ENCODE measurements at places on chromosomes 12 and 14.

GRCh38 chr12:116931665-116932064 lies 20.9 kb downstream of the FBXW8 start:
- H3K36me3 ChIP-seq: peaks cover 9% of the 10 kb centered on the region
- H3K4me3 ChIP-seq: no peak overlapping the region
- H3K4me1 ChIP-seq: peaks cover 18% of the 10 kb centered on the region
- DNase-seq: no peak
- H3K27me3 ChIP-seq: no peaks in the 10 kb centered on the region

GRCh38 chr14:101518611-101519473 lies 42.5 kb upstream of the DIO3 start:
- DNase-seq: no peak
- no peak overlapping the region for H3K4me3 ChIP-seq

- peaks cover 10% of the 10 kb centered on the region for H3K36me3 ChIP-seq
- no peak for DNase-seq
- H3K27me3 ChIP-seq: peaks cover 2% of the 10 kb centered on the region
- no peaks in the 10 kb centered on the region for H3K4me1 ChIP-seq
- H3K4me3 ChIP-seq: no peak overlapping the region
- no peak overlapping the region for H3K27ac ChIP-seq
These were observed 13.0 kb downstream of the SLC25A3 start for GRCh38 chr12:98606359-98606988.

DNA sequence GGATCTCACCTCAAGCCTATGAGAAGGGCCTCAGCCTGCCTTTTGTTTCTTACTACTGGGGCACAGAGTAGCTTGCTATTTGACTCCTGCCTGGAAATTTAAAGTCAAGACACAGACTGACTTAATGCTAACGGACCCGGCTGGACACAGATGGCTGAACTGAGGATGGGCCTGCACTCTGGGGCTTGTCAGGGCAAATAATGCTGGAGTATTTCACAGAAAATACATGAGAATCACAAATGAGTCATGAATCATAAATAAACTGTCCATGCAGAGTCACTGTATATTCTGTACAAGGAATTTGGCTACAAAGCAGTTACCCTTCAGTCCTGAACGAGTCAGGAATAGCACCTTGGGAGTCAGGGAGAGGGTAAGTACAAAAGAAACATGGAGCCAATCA lies 683.2 kb upstream of the FOXG1 start:
- no peaks in the 10 kb centered on the region for H3K36me3 ChIP-seq
- H3K4me1 ChIP-seq: peaks cover 2% of the 10 kb centered on the region
- DNase-seq: no peak
- no peak overlapping the region for H3K27ac ChIP-seq
- H3K27me3 ChIP-seq: peaks cover 1% of the 10 kb centered on the region
- H3K4me3 ChIP-seq: no peak overlapping the region

- H3K27ac ChIP-seq: no peak overlapping the region
- no peaks in the 10 kb centered on the region for H3K27me3 ChIP-seq
- H3K36me3 ChIP-seq: no peaks in the 10 kb centered on the region
- no peak for DNase-seq
These were observed 215.7 kb upstream of the CRY1 start for GRCh38 chr12:107309020-107309419.

GRCh38 chr12:118850244-118850825 lies 131.0 kb upstream of the SRRM4 start:
- H3K4me3 ChIP-seq: no peak overlapping the region
- no peak overlapping the region for H3K27ac ChIP-seq
- peaks cover 5% of the 10 kb centered on the region for H3K27me3 ChIP-seq
- H3K36me3 ChIP-seq: no peaks in the 10 kb centered on the region

- no peak overlapping the region for H3K4me3 ChIP-seq
- peaks cover 11% of the 10 kb centered on the region for H3K4me1 ChIP-seq
- no peaks in the 10 kb centered on the region for H3K27me3 ChIP-seq
- H3K27ac ChIP-seq: no peak overlapping the region
These were observed 134.2 kb downstream of the BICD1 start for GRCh38 chr12:32240831-32241230.

DNA sequence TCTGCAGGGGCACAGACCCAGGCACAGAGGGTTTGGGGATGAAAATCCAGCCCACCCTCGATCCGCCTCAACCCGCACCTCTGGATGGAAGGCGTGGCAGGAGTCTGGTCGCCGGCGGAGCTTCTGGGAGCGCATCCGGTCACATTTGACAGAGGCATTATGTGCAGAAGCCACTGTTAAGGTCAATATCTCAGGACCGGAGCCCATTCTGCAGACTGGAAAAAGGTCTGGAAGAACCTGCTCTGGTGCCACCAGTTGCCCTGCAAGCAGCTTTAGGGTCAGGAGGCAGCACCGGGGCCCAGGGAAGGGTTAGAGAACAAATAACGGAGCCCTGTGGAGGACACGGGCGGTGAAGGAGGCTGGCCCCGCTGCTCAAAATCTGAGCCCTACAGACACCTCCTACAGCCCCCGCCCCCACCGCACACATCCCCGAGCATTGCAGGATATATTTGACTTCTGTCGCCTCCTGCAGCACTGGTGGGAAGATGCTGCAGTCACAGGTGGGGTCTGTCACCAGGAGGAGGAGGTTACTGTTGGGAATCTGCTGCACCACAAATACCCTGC lies 25.1 kb upstream of the LRTM2 start:
- peak overlapping the region; percentile 67 for H3K4me3 ChIP-seq
- H3K36me3 ChIP-seq: peaks cover 7% of the 10 kb centered on the region
- peak overlapping the region; percentile 81 for H3K27ac ChIP-seq
- peaks cover 9% of the 10 kb centered on the region for H3K27me3 ChIP-seq
- peaks cover 16% of the 10 kb centered on the region for H3K4me1 ChIP-seq

- no peak for DNase-seq
- peaks cover 16% of the 10 kb centered on the region for H3K4me1 ChIP-seq
- H3K27me3 ChIP-seq: peaks cover 3% of the 10 kb centered on the region
- no peak overlapping the region for H3K4me3 ChIP-seq
- H3K27ac ChIP-seq: no peak overlapping the region
These were observed 135.7 kb downstream of the SRGAP1 start for GRCh38 chr12:63980211-63980610.

DNA sequence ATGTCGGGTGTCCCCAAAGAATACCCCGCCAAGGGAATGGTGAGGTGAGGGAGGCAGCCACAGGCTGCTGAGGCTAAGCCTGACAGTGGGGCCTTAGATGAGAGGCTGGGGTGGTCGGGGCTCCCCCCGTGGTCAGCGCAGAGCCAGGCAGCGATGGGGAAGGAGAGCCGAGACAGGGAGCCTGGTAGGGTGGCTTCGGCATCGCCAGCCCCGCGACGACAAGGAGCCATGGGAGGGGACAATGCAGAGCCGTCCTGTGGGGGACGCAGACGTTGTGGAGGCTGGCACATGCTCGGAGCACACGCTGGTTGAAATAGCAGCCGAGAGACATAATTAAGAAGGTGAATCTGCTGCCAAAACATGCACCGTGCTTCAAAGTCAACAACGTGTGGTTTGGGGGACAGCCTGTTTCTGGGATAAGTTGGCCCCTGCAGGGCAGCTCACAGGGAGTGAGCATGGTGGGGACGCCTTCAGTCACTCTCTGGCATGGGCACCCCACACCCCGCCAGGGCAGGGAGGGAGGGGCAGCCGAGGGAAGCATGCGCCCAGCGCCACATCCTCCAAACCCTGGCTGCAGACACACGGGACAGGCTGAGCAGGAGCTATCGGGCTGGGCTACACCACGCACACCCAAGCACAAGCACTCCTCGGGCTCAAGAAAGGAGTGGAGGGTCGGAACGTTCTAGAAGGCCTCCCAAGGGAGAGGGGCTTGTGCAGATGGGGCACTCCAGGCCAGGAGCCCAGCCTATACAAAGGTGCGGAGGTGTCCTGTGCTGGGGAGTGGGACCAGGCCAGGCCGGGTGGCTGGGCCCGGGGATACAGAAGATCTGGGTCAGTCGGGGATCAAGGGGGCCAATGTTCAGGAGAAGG lies 66.6 kb upstream of the C14orf180 start:
- no peak overlapping the region for H3K4me3 ChIP-seq
- DNase-seq: no peak
- no peaks in the 10 kb centered on the region for H3K4me1 ChIP-seq
- H3K27me3 ChIP-seq: peaks cover 2% of the 10 kb centered on the region
